ENCODE measurements at places on chromosomes 7 and 10.

DNA sequence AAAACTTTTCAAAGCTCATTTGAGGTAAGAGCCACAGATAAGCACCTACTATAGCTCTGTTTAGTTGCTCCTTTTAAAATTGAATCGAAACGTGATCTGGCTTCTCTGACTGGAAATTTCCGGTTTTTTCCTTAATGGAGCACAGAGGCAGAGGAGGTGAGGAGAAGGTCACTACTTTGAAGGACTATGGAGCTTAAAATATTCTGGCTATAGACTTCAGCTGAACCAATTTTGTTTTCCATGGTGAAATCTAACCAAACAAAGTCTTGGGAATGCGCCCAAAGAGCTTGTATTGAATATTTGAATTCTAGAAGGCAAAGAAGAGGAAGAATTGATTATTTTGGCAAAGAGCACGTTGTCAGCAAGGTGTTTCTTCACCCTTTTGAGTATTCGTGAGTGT is 711.1 kb downstream of the SUGCT start:
- DNase-seq = no peak

DNA sequence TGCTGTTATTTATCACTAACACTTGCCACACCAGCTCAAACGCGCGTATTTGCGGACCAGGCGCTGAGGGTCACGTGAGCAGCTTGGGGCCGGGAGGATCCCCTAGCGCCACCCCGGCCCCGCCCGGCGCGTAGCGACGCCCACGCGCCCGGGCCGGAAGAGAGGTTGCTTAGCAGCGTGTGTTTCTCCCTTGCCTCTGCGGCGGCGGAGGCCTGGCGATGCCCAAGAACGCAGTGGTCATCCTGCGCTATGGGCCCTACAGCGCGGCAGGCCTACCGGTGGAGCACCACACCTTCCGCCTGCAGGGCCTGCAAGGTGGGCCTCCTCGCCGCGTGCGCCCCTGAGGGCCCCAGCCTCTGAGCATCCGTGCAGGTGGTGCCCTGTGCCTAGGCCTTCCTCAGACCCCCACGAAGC is at the start of gene C10orf53:
Gene C10orf53, plus strand, starts transcription at position 172 of the 414 bp plus-strand sequence. Its CDS starts 47 bp downstream, at position 219.
- no peak for DNase-seq

DNA sequence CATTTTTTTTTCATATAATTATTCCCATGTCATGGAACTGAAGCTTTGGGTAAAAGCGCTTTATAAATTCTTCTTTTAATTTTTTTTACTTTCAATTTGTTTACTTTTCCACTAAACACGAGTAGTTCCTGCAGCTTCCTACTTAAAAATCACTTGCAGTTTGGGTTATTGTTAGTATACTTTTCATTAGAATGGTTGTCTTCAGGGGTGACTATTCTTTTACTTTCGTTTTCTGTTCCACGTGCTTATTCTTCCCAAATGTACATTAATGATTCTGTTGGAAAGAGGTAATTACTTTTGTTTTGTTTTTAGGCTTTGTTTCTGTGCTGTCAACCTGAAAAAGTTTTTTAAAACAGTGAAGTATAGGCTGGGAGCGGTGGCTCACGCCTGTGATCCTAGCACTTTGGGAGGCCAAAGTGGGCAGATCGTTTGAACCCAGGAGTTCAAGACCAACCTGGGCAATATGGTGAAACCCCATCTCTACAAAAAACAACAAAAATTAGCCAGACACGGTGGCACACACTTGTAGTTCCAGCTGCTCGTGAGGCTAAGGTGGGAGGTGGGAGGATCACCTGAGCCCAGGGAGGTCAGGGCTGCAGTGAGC is 5.2 kb upstream of the CFAP69 start:
- DNase-seq = no peak

GRCh38 chr7:74544706-74545469 is 91.2 kb downstream of the GTF2IRD1 start:
- DNase-seq = no peak

DNA sequence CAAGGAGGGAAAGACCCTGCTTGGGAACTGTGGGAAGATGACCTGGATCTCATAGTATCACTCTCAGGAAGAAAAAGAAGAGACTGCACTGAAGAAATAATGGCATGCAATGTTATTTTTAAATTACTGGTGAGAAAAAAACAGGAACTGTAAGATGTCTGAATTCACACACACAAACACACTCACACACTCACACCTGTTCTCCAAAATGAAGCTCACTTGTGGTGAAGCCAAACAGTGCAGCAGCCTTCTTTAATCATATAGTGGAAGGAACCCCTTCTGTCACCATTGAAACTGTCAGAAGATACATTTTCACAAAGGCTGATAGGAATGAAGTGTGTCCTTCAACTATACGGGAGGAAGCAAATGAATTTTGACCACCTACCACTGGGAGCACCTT is 156.5 kb upstream of the GHITM start:
- no peak for DNase-seq

DNA sequence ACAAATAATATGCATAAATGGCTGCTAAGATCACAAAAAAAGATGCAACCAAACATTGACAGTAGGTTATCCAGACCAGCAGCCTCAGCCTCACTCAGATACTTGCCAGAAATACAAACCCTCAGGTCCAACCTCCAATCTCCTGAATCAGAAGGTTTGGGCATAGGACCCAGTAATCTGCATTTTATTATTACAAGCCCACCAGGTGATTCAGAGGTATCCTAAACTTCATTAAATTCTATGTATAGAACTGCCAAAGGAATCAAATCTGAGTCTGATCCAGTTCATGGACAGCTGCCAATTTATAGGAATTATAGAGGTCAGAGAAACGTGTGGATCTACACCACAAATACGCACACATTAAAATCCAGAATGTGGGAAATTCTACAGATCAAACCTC is 41.3 kb downstream of the ZNF438 start:
- DNase-seq = no peak

- DNase-seq = no peak
Measured at GRCh38 chr10:88528201-88528600, 54.9 kb downstream of the RNLS start.

- no peak for DNase-seq
Measured at GRCh38 chr10:118986815-118987790, 42.4 kb upstream of the NANOS1 start.

GRCh38 chr10:86960003-86960862 is 1.8 kb downstream of the SNCG start:
- DNase-seq = no peak

DNA sequence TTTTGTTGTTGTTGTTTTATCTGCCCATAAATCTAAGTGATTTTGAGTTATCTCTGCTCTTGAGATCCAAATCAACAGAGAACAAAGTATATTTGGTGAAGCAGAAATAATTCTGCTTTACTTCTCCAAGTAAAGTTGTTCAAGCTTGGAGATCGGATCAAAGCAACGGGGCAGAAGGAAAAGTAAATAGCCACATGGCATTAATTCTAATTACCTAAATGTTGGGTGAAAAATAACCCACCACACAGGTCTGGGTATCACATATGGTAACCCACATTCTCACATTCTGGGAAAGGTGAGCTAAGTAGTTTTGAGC is 3.1 kb downstream of the NRP1 start:
- no peak for DNase-seq

- DNase-seq = no peak
Measured at GRCh38 chr7:34760271-34760670, 102.3 kb downstream of the NPSR1 start.

DNA sequence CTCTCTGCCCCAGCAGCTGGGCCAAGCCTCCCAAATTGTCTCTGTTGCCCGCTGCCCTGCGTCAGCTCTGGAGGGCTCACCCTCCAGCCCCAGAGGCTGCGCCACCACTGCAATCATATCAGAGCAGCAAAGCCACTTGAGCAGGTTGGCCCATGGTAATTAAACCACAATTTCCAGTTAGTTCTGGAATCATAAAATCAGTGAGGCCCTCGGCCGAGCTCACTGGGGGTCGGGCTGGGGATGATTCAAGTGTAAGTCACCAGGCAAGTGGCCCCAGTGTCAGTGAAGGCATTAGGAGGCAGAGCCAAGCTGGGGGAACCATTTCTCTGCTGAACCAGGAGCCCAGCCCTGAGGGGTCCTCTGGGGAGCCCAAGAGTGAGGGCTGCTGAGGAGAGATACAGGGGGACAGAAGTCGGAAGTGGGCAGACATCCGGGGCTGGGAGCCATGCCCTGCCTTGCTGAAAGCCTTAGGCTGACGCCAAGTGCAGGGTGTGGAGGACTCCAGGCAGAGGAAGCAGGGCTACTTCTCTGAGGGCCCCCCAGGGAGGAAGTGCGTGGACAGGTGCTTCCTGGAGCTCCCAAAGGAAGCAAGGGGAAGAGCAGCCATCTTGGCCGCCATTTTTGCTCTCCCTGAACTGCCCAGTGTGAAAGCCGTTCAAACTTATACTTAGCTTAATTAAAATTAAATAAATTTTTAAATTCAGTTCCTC is 29.5 kb upstream of the SLC29A3 start:
- DNase-seq = no peak

- DNase-seq = no peak
Measured at GRCh38 chr7:74320645-74321221, 31.5 kb downstream of the CLIP2 start.

- DNase-seq = no peak
Measured at GRCh38 chr10:80191589-80192270, 13.6 kb downstream of the ANXA11 start.

DNA sequence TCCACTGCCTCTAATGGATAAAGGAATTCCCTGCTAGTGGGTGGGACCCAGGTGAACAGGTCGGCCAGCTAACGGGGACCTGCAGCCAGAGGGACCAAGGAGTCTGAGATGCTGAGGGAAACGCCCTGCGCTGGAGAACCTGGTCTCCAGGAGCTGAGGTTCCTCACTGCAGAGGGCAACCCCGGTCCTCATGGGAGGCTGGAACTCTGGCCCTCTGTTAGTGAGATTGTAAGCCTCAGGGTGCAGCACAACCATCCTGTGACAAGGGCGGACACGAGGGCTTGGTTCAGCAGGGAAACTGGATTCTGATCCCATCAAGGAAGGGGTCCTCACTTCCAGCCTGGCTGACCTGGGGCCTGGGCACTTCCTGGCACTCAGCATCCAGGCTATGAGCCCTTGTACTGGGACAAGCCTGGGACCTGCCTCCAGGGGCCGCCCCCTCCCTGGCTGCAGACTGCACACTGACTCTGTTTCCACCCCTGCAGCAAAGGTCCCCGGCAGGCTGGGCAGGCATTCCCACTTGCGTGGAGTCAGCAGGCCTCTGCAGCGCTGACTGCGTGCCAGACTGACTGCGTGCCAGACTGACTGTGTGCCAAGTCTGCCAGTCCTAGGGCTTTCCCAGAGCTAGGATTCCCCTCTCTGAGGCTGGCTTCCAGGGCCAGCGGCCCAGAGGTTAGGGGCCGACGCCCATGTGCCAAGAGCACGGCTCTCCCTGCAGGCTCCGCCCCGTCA is 143.2 kb downstream of the MAPK8 start:
- no peak for DNase-seq

GRCh38 chr10:23055424-23056185 is 39.8 kb upstream of the MSRB2 start:
- DNase-seq = no peak

- DNase-seq = no peak
Measured at GRCh38 chr7:108093341-108093740, 36.8 kb downstream of the LAMB4 start.

GRCh38 chr7:10418985-10419384 is 554.7 kb upstream of the PHF14 start:
- DNase-seq = no peak

DNA sequence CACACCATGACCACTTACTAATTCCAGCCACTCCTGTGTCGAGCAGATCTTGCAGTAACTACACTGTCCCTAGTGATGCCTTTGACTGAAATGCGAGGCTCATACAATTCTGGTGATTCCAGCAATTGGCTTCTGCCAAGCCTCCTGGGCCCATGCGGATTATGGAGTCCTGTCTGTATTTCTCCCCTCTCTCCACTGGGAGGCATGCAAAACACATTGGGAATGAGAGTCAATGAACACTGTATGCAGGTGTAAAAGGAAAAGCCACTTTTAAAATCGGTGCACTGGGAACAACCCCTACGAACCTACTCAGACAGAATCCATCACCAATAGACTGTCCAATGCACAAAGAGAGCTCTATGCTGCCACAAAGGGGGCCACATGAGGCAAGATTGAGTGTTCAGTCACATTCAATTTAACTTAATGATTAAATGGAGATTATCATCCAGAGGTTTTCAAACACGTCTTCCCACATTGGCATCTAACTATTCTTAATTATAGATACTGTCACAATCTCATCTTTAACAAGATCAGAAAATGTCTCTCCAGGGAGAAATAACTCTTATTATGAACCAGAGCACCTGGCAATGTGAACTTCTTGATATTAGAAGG is 550.6 kb downstream of the GLRX3 start:
- no peak for DNase-seq

DNA sequence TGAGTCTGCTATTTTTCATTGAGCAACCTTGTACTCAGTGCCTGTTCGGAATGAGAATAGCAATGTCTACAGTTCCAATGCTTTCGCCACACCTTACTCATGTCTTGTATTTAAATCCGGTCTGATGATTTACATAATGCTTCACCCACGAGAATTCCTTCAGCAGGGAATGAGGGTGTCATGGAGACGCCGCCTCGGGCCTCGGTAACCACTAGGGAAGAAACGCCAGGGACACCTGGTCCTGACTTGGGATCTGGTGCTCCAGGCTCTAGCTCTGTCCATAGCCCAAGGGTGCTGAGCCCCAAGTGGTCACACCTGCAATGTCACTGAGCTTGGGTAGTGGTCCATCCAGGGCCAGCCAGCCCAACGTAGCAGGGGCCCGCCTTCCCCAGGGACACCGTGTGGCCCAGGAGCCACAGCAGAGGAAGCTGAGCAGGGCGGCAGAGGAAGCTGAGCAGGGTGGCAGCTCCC is 37.4 kb downstream of the PRKAG2 start:
- no peak for DNase-seq

DNA sequence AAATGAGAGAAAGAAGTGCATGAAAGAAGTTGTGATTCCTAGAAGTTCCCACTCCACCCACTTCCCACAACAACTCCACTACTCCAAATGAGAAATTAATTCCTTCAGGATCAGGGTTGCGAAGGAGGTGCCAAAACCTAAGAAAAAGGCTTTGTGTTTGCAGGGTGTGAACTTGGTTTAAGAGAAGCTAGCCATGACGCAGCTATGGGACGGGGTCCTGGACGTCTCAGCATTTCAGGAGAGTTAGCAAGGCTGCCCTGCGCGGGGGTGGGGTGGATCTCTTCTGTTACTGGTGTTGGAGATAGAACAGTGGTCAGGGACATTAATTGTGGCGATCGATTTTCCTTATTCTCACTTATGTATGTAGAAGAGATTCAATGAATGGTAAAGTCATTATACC is 61.2 kb downstream of the CHST3 start:
- no peak for DNase-seq

- no peak for DNase-seq
Measured at GRCh38 chr7:74015670-74016069, 12.3 kb upstream of the ELN start.

Data from cortex of kidney (tissue), 1 donor.